ENCODE measurements at places on chromosomes 3 and 15.
A peak's percentile ranks its signal among the peaks of the same experiment; 100 is the strongest.

GRCh38 chr3:53073553-53074365, 27.9 kb upstream of the SFMBT1 start:
- DNase-seq, result peak; percentile 15

- DNase-seq, result no peak
These were observed 35.6 kb downstream of the PLA2G4D start for GRCh38 chr15:42058791-42059190.

GRCh38 chr15:82847703-82848102, 38.3 kb downstream of the WHAMM start:
- no peak for DNase-seq

DNA sequence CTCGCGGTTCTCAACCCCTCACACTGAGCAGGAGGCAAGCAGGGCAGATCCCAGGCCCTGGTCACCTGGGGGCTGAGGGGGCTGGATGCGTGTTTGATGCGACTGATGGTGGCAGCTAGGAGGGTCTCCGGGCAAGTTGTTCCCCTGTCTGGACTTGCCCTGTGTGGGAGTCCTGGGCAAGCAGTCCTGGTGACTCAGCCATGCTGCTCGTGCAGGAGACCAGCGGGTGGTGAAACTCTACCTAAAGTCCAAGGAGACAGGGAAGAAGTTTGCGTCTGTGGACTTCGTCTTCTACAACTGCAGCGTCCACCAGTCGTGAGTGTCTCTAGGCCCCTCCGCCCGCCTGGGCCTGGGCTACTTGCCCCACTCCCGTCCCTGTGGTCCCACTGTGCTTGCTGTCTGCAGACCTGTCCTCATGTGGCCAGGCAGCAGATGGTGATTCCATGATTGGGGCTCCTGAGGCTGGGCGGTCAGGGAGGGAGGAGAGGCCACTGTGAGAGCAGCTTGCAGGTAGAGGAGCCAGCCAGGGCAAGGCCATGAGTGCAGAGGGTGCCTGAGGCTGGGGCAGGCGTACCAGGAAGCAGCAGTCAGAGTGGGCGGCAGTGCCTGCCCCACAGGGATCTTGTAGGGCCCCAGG, 23.1 kb downstream of the PLXNA1 start:
- DNase-seq, result no peak

DNA sequence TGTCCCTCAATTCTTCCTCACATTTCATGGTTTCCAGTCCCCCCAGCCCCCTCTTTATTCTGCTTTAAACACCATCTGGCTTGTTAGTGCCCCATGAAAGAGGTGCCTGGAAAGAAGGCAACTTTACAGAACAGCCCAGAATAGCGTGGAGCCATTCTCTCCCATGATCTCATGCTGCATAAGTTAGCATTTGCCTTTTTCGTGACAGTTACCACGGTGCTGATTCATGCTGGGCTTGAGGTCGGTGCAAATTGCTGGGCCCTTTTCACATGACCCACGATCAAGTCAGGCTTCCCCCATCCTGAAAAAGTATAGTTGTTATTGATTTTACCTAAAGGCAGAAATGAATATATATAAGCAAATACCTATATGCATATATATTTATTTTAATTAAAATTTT, 29.6 kb downstream of the SQOR start:
- peak; percentile 35 for DNase-seq

GRCh38 chr3:128236657-128237056, 83.4 kb downstream of the EEFSEC start:
- no peak for DNase-seq

- DNase-seq, result no peak
These were observed 1072.1 kb downstream of the PLOD2 start for GRCh38 chr3:145088917-145089316.

GRCh38 chr15:22257047-22258008, 177.0 kb downstream of the OR4M2 start:
- DNase-seq, result no peak

GRCh38 chr3:9441501-9442221, 44.2 kb downstream of the SETD5 start:
- DNase-seq, result no peak

Measured in EH (cell line).